ENCODE measurements at places on chromosomes 11 and 22.

GRCh38 chr11:104968856-104969776 is 742 bp upstream of the CASP4 start:
- DNase-seq = peak; percentile 30

DNA sequence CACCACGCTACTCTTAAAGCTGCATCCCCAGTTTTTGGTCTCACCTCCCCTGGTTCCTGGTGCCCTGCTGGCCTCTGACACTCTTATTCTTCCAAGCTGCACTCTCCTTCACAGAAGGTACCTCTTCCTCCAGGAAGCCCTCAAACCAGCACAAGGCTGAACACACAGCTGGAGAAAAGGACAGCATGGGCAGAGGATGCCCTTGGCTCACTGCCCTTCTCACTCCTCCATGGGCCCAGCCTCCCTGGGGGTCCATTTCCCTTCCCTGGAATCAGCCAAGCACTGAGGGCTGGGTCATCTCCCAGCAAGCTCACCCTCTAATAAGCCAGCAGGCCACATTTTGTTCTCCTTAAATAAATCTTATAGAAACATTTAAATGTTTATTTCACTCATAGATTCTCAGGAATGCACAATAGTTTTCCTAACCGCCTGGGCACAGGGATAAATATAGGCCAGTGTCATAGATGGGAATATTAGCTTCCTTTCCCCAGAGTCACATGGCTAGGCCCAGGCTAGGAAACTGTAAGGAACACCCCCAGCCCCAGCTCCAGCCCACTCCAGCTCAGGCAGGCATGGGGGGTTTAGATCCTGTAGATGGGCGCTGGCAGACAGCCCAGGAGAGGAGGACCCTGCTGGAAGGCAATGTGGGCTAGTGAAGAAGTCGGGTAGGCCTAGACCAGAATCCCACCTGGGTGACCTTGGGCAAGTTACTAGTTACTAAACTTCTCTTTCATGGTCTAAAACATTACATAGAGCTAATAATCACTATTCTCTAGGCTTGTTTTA is 51.5 kb downstream of the IRAG1 start:
- DNase-seq = no peak

DNA sequence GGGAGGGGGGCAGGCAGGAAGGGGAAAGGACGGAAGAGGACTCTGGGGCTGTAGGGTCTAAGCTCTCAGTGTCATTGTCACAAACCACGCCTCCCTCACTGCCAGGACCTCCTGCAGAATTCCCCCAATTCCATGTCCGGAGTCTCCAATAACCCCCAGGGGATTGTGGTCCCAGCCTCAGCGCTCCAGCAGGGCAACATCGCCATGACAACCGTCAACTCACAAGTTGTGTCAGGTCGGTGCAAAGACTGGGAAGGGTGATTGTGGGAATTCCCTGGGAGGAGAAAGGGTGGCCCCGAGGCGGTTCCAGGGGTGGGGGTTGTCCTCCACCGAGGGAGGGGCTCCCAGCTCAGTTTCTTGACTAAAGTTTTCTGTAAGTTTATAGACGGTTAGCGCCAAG is 86.0 kb downstream of the FEZ1 start:
- DNase-seq = no peak

GRCh38 chr11:82183346-82183745 is 550.3 kb downstream of the FAM181B start:
- DNase-seq = no peak

- DNase-seq = no peak
These were observed 532.9 kb upstream of the B3GAT1 start for GRCh38 chr11:134944986-134945385.

- DNase-seq = no peak
These were observed 109.3 kb downstream of the MIAT start for GRCh38 chr22:26766510-26767350.

DNA sequence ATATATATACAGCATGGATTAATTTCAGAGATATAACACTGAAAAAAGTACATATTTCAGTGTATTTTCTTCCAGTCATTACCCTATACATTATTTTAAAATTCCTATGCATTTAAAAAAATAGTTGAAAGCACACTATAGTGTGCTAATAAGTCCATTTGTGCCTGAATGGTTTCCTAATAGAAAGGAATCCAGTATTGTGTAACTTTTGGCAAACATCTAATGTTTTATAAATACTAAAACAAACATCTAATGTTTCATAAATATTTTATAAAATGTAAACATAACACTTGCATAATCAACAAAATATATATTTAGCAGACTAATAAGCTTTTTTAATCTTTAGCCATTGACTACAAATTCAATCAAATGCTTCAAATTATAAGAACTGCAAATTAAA is 126.6 kb upstream of the FIBIN start:
- DNase-seq = no peak

DNA sequence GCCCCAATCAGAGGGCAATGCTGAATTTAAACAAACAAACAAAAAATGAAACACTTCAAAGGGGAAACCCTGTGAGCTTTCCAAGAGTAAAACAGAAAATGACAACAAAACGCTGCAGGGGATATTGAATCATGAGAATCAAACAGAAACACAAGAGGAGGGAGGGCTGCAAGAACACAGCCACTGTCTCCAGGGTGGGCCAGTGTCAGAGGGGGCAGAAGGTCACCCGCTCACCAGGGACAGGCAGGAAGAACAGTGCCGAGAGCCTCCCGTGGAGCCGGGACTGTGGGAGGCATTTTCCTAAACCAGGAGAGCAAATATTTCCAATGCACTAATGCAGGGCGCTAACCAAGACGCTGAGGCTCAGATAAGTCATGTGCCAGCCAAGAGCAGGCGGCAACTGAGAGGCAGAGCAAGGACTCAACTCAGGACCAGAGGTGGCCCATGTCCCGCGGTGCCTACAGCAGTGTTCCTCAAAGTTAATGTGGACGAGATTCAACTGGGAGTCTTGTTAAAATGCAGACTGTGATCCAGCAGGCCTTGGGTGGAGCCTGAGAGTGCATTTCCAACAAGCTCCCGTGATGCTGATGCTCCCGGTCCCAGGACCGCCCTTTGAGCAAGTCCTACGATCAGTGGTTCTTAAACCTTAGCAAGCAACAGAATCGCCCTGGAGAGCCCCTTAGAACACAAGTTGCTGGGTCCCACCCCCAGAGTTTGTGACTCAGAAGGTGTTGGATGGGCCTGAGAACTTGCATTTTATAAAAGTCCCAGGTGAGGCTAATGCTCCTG is 197.2 kb downstream of the TENM4 start:
- no peak for DNase-seq

DNA sequence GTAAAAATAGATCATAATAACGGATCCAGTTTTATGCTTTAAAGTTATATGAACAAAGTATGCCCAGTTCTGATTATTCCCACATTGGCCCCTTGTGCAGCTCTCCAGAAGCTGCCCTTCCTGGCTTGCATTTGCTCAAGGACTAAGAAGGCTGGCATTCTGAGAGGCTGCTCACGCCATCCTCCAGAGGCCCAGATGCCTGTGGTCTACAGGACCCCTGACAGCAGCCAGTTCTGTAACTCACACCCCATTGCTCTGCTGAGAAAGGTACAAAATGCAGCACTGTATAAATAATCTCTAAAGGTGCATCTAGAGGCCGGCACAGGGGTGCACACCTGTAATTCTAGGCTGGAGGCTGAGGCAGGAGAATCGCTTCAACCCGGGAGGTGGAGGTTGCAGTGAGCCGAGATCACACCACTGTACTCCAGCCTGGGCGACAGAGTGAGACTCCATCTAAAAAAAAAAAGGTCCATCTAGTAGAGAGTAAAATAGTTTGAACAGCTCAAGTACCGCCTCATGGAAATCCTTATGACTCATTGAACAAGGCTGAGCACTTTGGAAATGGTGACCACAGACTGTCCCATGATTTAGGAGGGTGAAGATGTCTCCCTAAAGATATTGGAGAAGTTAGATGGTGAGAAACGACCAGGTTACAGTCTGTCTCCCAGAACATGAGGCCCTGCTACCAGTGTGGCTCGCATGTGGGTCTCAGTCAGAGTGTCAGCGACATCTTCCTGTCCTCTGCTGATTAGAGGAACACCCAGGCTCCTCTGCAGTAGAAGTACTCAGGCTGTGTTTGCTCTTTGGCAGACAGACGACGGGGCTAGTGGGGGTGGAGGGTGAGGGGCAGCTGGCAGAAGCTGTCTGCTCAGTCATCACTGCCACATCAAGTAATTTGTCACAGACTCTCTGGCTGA is 56.3 kb downstream of the KREMEN1 start:
- DNase-seq = no peak

DNA sequence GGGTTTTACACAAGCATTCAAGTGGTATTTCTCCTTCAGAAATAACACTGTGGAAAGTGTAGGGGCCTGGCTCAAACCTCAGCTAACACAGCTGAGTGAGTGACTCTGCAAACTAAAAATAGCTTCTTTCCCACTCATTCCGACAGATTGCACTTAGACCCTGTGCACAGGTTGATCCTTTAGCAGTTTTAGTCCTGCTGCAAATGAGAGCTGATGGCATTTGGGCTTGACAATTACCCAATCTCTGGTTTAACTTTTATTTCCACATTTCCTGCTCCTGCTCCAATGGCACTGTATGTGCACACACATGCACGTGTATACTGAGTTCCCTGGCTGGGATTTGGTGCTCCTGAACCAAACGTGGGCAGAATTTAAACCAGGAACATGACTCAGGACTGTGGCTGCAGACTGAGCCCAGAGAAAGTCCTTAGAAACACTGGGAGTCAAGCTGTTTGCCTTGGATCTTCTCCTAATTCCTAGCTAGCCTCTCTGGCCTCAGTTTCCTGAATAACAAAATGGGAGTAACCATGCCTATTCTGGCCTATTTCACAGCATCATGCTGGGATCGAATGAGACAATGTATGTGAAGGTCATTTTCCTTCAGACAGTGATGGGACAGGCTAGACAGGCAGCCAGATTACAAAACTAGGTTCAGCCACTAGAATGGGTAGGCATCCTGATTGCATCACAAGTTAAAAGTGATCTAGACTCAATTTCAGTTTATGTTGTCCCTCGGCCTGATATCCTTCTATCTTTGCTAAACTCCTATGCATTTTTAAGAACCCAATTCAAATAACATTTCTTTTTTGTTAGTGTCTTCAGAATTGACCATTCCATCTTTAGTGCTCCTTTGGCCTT is 58.2 kb downstream of the SERGEF start:
- DNase-seq = no peak

DNA sequence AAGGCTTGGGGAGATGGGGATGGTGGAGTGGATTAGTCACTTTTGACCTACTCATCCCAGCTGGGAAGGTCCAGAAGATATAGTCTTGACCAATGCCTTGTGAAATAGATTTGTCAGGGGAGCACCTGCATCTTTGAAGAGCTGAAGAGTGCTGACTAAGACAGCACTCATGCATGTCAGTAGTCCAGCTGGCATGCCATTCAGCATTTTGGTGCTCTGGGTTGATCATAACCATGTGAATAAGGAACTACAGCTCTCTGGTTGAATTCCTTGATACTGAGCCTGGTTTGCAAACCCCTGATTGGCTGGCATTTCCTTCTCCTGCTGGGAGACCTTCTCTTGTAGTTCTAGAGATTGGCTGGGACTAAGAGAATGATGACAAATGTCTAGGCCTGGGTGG is 106.8 kb upstream of the ALX4 start:
- DNase-seq = no peak

DNA sequence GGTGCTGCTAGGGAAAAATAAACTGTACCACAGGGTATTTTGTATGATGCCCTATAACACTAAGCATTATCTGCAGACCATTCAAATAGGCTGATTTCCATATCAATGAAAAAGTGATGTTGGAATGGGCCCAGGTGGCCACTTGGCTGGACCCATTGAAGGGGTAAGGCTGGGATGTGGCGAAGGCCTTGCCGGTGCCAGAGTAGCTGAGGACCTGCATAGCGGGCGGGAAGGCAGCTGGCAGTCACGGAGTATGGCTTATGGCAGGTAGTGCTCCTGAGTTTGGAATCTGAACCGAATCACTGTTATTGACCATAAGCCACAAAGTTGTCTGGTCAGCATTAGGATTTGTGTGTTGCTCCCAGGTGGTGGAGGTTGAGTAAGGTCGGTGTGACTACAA is 131.0 kb downstream of the MICAL2 start:
- no peak for DNase-seq

GRCh38 chr11:104841973-104842525 is 56.2 kb downstream of the CASP12 start:
- DNase-seq = no peak

- no peak for DNase-seq
These were observed 9.2 kb upstream of the TSKU start for GRCh38 chr11:76773921-76774361.

DNA sequence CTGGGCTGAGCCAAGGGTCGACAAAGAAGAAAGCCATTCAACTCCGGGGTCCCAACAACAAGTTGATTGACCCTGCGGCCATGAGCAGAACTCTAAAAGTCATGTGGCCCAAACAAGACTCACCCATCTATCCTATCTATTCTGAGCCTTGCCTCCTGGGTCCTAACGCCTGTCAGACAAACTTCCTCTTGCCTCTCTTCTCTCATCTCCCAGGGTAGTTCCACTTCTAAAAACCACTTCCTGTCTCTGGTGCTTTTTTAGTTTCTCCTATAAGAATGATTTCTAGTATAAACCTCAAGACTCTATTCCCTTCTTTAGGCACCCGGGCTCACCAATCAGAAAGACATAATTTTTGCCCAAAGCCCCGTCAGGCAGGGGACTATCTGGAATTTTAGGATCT is 530.2 kb downstream of the DLG2 start:
- DNase-seq = no peak

- DNase-seq = no peak
These were observed 31.4 kb upstream of the PCF11 start for GRCh38 chr11:83125577-83125976.

DNA sequence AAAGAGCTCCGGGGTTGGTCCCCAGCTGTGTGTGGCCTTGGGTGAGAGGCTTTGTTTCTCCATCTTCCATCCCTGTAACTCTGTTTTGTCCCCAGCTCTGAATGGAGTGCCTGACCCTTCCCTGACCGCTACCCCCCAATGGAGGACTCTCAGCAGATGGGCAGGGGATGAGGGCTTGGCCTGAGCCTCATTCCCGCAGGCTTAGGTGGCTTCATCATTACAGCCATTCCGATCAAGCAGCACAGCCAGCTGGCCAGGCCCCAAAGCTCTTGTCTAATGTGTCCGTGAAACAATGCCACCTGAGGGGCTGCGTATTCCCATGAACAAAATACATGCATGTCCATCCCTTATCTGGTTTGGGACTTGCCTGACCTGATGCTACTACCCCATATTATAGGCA is 3.9 kb upstream of the CDC42EP2 start:
- no peak for DNase-seq

GRCh38 chr11:13338019-13338426 is 60.4 kb downstream of the BMAL1 start:
- DNase-seq = no peak

- no peak for DNase-seq
These were observed 82.9 kb downstream of the MAML2 start for GRCh38 chr11:96260067-96260511.

DNA sequence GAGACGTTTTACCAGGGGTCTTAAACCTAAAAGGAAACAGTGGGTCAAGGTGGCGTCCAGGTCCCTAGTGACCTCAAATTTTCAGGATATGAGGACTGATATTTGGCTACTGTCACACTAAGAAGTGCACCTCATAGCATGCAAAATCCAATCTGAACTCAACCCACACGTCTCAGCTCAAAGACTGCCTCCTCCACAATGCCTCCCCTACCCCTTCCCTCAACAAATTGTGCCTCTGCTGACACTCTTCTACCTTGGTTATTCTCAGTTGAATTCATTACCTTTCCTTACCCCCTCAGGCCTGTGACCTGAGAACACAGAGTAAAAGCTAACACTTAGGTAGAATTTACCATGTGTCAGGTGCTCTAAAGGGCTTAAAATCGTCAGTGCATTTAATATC is 12.4 kb upstream of the LIPT2 start:
- no peak for DNase-seq
